ENCODE measurements at places on chromosomes 12 and 14.

DNA sequence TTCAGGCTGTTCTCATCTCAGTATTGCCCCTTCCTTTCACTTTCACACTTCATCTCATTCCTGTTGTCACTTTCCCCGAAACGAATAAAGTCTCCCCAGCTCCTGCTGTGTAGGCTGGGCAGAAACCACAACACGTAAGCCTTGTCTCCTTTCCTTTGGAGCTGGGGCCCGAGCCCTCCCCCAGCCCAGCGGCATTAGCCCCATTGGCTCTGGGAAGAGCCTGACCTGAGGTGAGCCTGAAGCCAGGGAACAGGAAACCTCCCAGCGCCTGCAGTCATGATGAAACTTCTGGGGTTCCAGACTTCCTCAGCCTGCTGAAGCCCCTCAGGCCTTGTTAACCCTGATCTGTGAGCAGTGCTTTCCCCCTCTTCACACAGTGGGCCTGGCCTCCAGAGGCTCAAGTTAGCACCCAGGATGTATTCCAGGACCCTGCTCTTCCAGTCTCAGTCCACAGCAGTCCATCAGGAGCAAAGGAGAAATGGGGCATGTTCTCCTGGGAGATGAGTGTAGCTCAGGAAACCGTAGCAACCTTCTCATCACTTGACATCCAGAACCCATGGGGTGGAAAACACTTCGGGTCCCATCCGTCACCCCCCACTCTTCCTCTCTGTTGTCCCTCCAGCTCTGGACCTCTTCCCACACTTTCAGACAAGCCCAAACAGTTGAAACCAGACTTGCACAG, 21.8 kb downstream of the VASH1 start:
- DNase-seq = no peak

DNA sequence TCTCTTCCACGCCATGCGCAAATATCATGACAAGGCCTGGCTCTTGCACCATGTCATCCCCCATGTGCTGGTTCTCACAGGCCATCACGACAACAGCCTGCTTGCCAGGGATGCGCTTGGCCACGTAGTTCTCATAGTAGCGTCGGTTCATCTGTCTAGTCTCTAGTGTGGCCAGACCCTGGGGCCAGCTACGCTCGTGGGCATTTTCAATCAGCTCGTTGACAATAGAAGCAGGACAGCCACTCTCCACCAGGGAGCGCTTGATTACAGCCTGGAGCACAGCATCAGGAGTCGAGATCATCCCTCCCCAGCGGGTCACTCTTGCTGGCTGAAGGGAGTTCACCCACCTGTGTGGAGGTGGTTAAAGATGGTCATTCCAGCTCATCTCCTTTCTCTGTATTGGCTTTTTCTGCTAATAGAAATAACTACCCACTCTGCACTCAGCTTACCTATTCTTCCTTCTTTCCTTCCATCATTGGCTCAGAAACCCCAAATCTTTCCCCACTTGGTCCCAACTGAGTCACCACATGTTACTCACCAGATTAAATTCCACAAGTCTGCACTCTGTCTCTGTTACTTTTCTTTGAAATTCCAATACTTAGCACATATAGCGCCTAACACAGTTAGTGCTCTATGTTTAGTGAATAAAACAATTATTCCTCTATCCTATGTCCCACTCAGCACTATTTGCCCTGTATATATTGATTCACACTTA, 15.1 kb downstream of the RNF41 start:
- no peak for DNase-seq

GRCh38 chr14:74754157-74754556, 9.0 kb upstream of the YLPM1 start:
- no peak for DNase-seq

DNA sequence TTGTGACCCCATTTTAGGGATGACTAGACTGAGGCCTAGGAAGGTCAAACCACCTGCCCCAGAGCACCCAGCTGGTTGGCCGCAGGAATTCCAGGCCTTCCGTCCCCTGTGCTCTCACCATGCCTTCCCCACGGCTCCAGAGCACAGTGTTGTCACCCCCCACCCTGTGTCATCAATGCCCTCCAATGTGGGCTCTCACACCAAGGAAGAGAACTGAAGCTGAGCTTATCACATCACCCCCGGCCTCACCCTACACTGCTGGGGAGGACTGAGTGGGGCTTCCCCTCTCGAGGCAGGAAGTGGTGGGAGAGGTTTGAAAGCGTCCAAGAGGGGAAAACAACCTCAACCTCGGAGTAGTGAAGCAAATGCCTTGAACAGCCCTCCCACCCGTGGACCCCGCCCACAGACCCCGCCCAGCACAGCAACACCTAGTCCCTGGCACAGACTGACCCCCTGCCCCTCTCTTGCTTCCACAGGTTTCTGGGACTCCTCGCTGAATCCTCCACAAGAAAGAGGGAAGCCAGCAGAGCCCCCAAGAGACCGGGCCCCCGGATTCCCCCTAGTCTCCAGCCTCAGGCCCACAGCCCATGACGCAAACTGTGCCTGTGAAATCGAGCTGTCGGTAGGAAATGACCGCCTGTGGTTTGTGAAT, 97.2 kb downstream of the LGMN start:
- peak; percentile 62 for DNase-seq

DNA sequence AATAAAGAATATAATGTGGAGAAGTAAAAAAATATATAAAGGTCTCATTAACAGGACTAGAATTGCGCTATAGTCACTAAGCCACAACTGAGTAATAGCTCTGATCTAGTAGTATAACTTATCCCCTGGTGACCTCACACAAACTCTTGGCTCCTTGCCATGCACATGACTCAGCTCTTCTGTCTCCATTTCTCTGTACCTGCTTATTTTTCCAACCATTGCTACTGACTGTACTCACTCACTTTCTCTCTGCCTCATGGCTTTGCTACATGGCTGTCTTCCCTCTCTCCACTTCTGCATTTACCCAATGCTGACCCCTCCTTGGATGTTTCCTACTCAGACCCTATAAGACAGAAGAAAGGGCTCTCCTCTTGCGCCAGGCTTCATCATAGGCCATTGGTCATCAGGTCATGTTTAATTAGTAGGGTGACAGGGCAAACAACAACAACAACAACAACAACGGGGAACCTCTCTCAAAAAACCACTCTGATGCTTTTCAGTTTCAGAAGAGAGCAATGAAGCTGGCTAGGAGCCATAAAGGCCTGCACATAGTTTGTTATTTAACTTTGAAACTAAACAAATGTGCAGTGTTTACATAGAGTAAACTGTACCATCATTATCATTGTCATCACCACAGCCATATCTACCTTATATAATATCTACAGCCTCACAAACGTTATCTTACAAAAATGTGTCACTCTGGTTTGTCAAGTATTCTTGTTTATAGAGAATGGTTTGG, 25.6 kb upstream of the KRAS start:
- DNase-seq = peak; percentile 41

- no peak for DNase-seq
Measured at GRCh38 chr14:47674148-47674542, 1.3 kb downstream of the MDGA2 start.

- DNase-seq = no peak
Measured at GRCh38 chr14:94056579-94057308, 24.3 kb downstream of the DDX24 start.

- DNase-seq = no peak
Measured at GRCh38 chr12:52946334-52946733, 2.6 kb upstream of the KRT18 start.

GRCh38 chr12:116423094-116423493, 136.1 kb upstream of the MAP1LC3B2 start:
- DNase-seq = no peak

DNA sequence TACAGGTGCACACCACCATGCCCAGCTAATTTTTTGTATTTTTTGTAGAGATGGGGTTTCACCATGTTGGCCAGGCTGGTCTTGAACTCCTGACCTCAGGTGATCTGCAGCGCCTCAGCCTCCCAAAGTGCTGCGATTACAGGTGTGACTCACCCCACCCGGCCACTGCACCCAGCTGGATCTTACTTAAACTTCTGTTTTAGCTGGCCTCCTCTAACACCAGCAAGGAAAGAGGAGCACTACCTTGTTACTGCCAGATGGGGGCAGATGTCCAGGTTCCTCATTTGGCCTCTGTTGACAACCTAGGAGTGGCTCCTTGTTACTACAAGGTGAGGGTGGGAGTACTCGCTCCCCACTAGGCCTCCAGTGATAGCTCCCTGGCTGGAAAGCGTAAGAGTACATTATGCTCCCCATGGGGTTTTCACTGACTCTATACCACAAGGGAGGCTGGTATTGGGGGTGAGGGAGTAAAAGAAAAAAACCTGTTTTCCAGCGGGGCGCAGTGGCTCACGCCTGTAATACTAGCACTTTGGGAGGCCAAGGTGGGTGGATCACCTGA, 13.2 kb upstream of the ARF6 start:
- peak; percentile 34 for DNase-seq

- no peak for DNase-seq
Measured at GRCh38 chr12:42756841-42757623, 167.5 kb upstream of the PRICKLE1 start.

- DNase-seq = no peak
Measured at GRCh38 chr12:121711361-121712189, 977 bp upstream of the TMEM120B start.

GRCh38 chr12:109916045-109916444, 16.0 kb downstream of the TCHP start:
- DNase-seq = no peak

- DNase-seq = no peak
Measured at GRCh38 chr14:21043387-21043973, 1.3 kb downstream of the RNASE7 start.

GRCh38 chr14:93121030-93121834, 5.5 kb upstream of the ITPK1 start:
- no peak for DNase-seq

- no peak for DNase-seq
Measured at GRCh38 chr12:113347-113746, 46.8 kb downstream of the IQSEC3 start.

GRCh38 chr12:106541201-106541600, 41.6 kb upstream of the RFX4 start:
- DNase-seq = no peak

DNA sequence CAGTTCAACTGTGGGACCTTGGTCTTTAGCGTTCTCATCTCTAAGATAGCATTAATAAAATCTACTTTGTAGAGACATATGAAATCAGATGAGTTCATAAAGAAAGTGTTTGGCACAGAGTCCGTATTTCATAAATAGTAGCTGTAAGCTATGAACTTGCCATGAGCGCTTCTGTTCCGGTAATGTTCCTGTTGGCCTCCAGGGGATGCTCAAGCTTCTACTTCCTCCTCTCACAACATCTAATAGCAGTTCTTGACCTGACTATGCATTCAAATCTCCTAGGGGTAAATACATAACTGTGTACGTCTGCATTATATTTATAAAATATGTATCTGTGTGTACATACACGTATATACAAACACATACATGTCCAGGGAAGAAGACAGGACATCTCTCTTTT, 288.2 kb upstream of the TMPO start:
- no peak for DNase-seq

GRCh38 chr14:93024493-93024892, 91.2 kb downstream of the ITPK1 start:
- DNase-seq = no peak

DNA sequence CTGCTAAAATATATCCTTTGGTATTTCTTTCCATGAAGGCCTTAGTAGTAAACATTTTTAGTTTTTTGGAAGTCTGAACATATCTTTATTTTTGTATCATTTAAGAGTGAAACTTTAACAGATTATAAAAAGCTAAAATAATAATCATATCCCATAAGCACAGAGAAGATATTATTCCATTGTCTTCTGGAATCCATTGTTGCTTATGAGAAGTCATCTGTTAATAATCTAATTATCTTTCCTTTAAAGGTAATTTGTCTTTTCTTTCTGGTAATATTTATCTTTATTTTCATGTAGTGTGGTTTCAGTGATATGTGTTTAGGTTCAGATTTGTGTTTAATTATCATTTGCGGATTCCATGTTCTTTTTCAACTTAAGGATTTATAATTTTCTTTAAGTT, 261.7 kb downstream of the MSRB3 start:
- DNase-seq = no peak

DNA sequence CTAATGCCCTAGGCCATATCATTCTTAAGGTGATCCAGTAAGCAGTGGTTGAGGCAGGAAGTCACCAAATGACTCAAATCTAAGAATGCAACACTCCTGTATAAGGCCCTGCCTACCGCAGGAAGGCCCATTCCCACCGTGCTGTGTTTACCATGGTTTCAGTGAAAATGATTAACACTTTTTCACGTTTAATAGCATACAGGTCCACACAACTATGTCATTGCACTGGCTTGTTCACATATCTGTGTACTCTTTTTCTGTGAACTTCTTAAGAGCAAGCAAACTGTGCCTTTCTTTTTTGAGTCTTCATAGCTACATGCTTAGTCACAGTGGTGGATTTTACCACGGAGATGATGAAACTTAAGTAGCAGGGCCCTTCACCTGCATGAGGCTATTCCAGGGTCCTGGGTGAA, 214.9 kb downstream of the CNTN1 start:
- no peak for DNase-seq

DNA sequence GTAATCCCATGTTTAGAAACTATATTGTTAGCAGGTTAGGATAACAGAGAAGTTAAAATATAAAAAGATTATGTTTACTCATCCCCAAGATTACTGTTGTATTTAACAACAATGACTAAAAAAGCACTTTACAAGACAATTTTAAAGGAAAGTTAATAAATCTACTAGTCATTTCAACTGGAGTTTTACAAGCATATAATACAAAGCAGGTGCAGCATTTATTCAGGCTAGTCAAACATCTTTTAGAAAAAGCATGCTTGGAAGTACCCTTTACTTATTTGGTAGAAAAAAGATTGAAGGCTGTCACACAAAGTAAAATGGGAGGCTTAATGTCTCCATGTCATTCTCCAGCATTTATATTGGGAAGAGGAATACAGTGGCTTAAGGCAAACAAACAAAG, 80.6 kb downstream of the HEATR5A start:
- DNase-seq = no peak

- DNase-seq = no peak
Measured at GRCh38 chr14:34237081-34237480, 225.0 kb downstream of the SPTSSA start.

DNA sequence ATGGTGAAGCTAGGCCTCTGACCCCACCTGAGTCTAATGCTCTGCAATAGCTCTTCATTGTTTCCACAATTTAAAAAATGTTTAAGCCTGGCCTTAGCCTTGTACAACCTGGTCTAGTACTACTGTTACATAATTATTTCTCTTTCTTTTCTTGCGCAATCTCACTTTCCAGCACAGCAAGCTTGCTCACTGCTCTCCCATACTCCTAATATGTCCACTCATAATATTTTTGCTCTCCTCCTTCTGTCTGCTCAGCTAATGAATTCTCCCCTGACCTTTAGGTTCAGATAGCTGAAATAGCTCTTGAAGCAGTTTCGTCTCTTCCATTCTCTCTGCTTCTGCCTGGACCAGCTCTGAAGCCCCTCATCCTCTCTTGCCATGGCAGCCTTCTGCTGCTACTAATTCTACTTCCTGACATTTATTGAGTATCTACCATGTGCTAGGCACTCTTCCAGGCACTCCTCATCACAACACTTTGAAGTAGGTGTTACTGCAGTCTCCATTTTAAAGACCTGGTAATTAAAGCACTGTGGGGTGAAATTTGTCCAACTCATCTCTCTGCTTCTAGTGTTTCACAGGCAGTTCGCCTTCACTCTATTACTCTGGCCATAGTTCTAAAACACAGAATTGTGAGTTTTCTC, 2.8 kb upstream of the SLC48A1 start:
- DNase-seq = no peak
